AG09309 (cell line): ENCODE measurements at places on chromosomes 16 and 17.

DNA sequence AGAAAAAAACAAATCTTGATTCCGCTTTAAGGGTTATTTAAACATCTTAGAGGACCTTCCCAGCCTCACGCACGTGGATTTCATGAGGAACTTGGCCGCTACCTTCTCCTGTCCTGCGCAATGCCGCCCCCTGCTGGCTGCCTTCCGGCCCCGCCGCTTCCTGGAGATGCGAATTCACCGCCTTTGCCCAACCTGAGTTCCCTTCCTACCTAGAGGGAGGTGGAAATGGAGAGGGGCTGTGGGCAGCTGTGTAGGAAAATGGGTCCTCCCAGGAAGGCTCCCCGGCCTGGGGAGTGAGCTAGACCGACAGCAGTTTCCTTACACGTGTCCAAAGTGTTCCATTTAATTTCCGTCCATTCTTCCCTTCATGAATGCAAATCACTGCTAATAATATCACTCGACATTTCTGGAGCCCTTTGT is 1.0 kb upstream of the ABCC12 start:
- DNase-seq = peak; percentile 33

- no peak for DNase-seq
Observed at GRCh38 chr16:3171855-3172593, 16.0 kb upstream of the OR1F1 start.

DNA sequence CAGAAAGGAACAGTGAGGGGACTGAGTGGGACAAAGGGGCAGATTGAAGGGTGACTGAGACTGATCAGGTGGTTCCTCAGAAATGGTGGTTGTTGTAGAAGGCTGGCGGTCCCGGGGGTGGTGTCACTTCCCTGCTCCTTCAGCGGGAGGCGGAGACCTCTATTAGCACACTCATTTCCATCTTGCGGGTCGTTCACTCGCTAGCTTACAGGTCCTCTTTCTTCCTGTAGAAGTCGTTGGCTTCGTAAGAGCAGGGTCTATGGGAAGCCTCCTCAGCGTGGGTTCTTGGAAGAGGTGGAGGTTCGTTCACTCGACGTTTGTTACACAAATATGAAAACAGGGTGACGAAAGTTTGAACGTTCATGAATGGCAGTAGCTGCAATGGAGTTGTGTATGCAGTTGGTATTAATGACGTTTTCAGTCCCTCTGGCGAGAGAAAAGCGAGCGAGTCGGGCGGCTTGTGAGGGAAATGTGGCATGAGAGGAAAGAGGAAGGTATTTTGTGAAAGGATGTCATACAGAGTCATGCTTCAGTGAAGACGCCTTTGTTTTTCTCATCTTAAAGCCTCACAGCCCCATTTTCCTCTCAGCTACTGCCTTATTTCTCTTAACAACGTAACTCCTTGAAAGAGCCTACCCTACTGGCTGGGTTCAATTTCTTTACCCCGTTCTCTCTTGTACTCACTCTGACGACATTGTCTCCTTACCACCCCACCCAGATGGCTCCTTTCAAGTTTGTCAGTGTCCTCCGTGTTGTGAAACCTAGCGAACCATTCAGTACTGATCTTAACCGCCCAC is 667 bp downstream of the EFCAB13 start:
- no peak for DNase-seq

- no peak for DNase-seq
Observed at GRCh38 chr17:57551321-57552079, 193.6 kb downstream of the CCDC182 start.

GRCh38 chr16:16075488-16076422 is 126.3 kb downstream of the ABCC1 start:
- DNase-seq = no peak
